Pulmonary artery endothelial cell (primary cell): ENCODE measurements at places on chromosomes 4 and X.

DNA sequence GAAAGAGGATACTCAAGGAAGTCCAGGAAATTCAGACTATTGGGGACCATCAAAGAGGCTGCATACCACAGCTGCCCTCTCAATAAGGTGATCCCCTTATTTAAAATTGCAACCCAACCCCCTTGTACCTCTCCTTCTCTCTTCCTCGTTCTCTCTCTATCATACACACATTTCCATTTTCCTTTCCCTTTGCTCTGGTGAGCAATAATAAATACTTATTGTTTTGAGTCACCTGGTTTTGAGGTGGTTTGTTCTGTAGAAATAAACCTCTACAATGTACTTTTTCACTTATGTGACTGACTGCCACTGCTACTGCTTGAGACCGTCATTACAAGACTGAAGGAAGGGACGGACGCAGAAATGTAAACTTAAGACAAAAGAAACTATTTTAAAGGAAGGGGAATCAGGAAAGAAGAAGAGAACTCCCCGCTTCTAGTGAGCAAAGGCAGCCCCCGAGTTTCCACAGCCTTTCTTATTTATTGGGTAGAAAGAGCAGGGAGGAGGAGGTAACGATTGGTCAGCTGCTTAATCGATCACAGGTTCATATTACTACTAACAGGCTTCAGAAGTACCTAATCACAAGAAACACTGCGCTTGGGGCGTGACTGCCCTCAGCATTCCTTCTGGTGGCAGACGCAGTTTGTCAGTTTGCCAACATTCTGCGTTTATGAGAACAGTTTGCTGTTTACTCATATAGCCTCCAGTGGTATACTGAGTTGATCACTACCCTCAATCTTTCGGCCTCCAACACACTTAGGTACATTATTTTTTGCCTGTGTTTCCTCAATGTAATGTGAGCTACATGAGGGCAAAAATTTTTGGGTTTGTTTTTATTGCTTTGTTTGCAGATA, 16.9 kb upstream of the TMEM165 start:
- DNase-seq: no peak

DNA sequence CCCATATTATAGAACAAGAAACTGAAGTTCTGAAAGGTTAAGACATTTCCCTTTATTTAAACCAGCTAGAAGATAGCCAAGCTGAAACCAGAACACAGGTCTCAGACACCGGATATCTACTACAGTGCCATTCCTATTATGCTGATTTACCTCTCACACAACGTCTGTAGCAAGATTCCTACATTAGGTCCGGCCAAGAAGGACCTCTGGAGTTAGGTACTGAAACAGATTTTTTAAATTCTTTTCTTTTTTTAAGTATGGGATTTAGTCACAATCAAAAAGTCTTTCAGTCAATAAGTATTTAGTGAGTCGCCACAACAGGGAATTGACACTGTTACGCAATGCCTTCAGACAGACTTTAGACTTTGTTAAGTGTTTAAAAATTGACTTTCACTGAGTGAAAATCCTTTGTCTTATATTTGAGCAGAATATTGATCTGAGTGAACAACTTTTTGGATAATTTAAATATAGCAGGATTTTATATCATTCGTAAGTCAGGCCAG, 26.5 kb upstream of the SPANXN4 start:
- DNase-seq: no peak

DNA sequence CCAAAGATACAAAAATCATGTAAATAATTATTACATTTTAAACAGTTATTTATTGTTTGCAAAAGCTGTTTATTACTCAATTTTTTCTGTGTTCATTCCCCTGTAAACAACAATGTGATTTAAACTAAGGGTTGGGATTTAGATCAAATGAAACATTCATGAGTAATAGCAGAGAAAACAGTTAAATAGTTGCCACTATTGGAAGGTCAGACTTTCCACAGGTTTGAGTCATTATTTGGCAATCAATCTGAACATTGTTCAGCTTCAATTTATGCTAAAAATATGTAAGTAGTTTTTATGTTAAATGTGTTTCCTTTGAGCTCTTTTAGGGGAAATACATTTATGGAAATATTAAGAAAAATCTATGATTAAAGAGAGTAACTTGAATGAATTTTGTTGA, 144.9 kb downstream of the STIM2 start:
- DNase-seq: peak; percentile 49

GRCh38 chrX:118742176-118742575, 14.8 kb downstream of the IL13RA1 start:
- DNase-seq: no peak

DNA sequence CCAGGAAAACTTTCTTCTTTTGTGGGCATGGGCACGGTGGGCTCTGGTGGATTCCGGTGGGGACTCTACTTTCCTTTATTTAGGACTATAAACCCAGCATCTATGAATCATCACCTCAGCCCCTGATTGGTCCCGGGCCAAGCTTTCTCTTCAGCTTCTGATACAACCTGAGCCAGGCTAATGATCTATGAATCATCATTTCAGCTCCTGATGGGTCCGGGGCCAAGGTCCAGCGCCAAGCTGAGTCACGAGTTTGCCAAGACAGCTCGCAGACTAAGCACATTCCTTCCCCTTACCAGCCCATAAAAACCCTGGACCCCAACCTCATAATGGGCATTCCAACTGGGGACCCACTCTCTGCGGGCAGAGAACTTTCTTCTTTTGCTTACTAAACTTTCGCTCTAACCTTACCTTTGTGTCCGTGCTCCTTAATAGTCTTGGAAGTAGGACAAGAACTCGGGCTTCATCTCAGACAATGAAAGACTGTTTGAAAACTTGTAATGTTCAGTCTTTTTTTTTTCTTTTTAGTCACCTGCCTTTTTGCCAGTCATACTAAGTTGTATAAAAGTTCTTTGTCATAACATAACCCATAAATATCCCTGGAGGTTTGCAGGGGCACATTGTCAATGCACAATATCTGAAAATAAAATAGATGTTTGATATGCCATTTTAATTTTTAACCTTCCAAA, 904.9 kb upstream of the EPHA5 start:
- DNase-seq: no peak

DNA sequence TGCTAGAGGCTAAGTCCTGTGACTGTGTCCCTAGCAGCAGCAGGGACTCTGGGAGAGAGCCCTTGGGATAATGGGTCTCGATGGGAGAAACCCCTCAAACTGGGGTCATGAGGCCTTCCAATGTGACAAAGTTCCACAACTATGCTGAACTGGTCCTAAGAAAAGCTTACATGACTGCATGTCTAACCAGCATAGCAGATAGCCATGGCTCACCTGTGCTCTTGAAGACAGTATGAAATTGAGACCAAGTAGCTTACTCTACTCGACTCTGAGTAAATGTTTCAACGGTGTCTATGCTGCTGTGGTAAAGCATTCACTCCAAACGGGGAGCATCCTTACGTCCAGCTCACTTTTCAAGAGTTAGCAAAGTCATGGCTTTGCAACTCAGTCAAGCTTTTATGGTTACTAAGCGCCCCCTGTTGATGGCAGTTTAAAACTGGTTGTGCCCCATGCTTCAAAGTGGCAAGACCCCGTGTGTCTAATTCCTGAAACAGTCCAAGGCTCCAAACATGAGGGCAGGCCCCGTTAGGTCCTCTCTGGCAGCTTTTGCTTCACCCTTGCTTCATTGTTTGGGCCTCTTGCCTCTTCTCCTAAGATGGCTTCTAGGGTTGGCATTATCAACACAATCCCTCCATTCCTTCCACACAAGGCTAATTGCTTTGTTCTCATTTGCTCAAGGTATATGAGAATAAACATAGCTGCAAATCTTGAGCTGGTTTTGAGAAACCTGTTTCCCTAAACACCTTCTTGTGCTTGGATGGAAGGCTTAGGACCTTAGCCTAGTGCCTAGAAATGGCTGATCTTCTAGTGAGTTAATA, 46.6 kb downstream of the CCNG2 start:
- peak; percentile 50 for DNase-seq

- DNase-seq: no peak
These were observed 842.1 kb upstream of the INTU start for GRCh38 chr4:126790633-126791032.

DNA sequence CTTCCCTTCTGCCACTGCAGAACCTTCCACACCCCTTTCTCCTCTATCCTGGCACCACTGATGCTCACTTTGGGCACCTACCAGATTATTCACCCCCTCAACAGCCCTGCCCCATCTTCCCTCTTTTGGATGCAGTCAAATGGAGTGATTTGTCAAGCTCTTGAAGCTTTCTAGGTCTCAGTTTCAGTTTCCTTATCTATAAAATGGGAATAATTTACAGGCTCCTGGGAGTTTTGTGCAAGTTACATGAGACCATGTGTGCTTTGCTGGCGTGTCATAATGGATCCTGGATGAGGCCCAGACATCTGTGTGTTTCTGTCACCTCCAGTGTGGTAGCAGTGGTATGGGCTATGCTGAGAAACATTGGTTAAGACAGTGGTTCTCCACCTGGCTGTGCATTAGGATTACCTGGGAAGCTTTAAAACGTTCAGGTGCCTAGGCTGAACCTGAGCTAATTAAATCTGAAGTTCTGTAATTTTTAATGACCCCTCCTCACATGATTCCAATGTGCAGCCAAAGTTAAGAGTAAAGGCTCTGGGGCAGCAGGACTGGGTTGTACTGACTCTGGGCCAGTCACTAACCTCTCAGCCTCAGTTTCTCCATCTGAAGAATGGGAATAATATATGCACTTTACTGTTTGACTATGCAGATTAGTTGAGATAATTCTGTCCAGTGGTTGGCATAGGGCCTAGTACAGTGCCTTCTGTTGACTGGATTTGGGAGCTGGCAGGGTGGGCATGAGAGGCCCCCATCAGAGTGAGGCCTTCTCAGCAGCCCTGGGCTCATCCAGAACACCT, 6.8 kb upstream of the MGST2 start:
- DNase-seq: no peak

- DNase-seq: no peak
These were observed 50.3 kb downstream of the PARM1 start for GRCh38 chr4:74983253-74983635.

- no peak for DNase-seq
These were observed 80.3 kb upstream of the PUDP start for GRCh38 chrX:7228226-7228625.

DNA sequence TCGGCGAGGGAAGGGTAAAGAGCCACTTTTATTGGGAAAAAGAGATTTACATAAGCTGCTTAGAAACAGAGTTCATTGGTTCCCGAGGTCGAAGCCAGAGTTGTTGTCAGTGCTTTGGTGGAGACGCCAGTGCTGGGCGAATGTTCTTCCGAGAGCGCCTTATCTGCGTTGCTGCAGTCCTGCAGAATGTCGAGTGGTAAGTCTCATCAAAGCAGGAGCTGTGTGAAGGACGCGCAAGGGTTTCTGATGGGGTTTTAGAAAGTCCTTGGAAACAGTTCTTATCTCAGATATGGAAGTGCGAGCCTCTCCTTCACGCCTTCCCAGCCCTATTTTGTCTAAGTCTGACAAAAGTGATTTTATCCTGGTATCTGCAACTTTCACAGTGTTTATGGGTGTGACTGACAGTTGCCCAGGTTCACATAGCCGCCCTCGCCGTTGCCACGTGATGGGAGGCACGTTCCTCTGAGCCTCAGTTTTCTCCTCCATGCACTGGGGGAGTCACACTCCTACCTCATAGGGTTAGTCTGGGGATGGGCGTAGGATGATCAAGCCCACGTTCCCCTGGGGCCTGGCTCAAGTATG, 47.3 kb upstream of the NSG1 start:
- no peak for DNase-seq

- no peak for DNase-seq
These were observed 43.0 kb upstream of the SH3RF1 start for GRCh38 chr4:169313732-169314131.

GRCh38 chr4:159271856-159272255, 169.0 kb downstream of the RAPGEF2 start:
- no peak for DNase-seq

GRCh38 chrX:153307276-153308178, 14.0 kb downstream of the PNMA6F start:
- no peak for DNase-seq

DNA sequence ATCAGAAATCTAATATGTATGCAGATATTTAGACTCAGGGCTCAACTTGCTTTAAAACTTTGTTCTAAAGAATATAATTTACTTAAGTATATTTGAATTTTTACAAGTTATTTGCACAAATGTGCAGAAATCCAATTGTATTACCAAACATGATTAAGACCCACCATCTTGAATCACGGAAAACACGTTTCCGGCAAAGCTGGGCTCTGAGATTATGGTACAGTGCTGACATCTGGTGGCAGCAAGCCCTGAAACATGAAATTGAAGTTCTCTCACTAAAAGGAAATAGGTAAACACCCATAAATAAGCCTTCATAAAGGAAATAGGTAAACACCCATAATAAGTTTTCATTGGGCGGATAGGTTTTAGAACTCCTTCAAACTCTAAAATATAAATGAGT, 98.3 kb upstream of the MAOA start:
- peak; percentile 17 for DNase-seq

- no peak for DNase-seq
These were observed 88.2 kb downstream of the CRMP1 start for GRCh38 chr4:5804656-5805055.

DNA sequence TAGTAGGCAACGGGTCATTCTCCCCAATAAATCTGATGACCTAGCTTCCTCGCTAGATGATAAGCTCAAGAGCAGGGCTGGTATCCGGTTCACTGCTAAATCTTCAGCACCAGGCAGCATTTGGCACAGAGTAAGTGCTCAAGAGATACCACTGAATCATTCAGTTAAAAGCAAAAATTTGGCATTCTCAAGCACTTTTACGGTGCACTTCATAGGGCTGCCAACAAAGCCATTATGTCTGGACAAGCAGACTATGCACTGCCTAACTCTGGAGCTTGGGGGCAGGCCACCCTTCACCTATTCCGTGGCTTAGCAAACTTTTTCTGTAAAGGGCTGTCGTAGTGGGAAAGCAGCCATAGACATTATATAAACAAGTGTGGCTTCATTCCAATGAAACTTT, 23.8 kb upstream of the CXorf38 start:
- DNase-seq: no peak

GRCh38 chrX:133563705-133564104, 148.4 kb upstream of the GPC4 start:
- DNase-seq: no peak

GRCh38 chrX:8728932-8729535, 2.9 kb downstream of the ANOS1 start:
- DNase-seq: no peak

DNA sequence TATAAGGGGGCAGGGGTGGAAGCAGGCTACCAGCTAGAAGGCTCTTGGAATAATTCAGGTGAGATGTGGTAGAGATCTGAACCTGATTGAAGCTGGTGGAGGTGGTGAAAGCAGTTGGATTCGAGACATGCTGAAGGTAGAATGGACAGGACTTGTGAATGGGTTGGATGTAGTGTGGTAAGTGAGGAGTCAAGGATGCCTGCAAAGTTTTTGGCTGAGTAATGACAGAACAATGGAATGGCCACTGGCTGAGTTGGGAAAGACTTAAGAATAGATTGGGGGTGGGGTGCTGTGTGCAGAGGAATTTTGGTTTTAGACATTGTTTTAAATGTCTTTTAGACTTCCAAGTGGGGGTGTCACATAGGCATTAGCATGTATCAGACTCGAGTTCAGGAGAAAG, 33.5 kb downstream of the HPF1 start:
- no peak for DNase-seq

DNA sequence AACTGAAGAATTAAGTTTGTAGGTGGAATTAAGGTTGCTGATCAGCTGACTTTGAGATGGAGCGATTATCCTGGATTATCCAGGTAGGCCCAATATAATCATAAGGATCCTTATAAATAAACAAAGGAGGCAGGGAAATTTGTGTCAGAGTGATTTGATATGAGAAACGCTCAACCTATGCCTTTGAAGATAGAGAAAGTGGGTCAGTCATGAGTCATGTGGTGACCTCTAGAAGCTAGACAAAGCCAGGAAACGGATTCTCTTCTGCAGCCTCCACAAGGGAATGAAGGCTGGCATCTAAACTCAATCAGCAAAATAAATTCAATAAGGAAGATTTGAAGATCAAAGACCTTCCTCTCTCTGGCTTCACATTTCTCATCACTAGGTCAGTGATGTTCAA, 41.5 kb upstream of the SMIM10 start:
- peak; percentile 39 for DNase-seq
